ENCODE measurements at places on chromosomes 6 and 20.

GRCh38 chr6:36280983-36281382, 11.1 kb downstream of the PNPLA1 start:
- no peak for DNase-seq

DNA sequence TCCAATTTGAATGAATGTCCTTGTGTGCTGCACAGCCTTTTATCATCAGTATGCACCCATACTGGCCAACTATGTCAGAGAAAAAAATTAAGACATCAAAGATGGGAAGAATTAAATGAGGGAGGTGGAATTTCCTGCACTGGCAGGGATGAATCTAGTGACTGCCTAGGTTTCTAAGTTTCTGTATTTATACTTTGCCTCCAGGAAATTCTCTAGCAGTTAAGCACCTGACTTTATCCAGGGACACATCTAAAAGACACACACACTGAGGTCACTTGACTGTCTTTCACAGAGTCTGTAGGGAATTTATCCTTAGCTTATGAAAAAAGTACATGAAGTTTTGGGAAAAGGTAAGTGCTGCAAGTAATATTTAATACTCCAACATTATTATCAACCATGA, 636.5 kb upstream of the PTCHD4 start:
- no peak for DNase-seq

- DNase-seq: no peak
Measured at GRCh38 chr6:53282741-53283140, 66.0 kb downstream of the ELOVL5 start.

GRCh38 chr6:143734641-143735063, 56.9 kb downstream of the PHACTR2 start:
- no peak for DNase-seq

- DNase-seq: no peak
Measured at GRCh38 chr6:38573801-38574395, 65.8 kb downstream of the BTBD9 start.

- DNase-seq: no peak
Measured at GRCh38 chr6:13331516-13332348, 3.4 kb upstream of the TBC1D7 start.

DNA sequence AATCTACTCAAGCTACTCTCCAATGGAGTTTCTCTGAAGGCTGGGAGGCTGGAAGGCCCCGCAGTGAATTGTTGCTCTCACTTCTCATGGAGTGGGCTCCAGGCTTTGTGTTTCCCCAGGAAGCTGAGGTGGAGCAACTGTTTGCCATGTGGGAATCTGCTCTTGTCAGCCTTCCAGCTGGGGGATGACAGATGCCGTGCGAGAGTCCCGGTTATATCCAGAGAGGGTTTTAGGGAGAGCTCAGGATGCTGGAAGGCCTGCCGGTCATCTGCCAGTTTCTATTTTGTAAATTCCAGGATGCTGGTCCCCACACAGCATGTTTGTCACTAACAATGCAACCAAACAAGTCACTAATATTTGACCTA, 98.2 kb upstream of the NAA20 start:
- no peak for DNase-seq

GRCh38 chr20:48295445-48295903, 510.2 kb upstream of the SULF2 start:
- no peak for DNase-seq

GRCh38 chr6:120056085-120056484, 706.5 kb upstream of the MAN1A1 start:
- no peak for DNase-seq

GRCh38 chr6:7424967-7425807, 35.6 kb downstream of the RIOK1 start:
- DNase-seq: no peak

DNA sequence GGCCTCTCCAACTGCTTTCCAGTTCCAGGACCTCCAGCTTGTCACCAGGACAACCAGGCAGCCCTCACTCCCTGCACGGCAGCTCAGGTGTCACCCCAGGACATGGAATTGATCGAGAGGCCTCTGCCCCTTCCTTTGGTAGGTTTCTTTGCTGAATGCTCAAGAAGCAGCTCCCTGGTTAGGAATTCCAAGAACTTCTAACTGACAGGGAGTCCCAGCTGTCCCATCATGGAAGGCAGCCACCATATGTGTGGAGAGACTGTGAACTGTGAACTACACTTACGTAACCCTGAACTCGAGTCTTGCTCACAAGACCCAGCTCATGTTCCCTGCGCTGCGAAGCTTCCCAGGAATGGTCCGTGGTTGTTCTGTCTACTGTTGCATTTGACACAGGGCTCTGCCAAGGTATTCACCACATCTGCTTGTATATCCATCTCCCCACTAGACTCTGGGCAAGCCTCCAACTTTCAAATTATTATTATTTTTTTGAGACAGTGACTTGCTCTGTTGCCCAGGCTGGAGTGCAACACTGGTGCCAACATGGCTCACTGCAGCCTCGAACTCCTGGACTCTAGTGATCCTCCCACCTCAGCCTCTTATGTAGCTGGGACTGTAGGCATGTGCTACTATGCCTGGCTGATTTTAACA, 35.7 kb downstream of the MGME1 start:
- no peak for DNase-seq

- DNase-seq: no peak
Measured at GRCh38 chr6:106574741-106575458, 54.4 kb downstream of the RTN4IP1 start.
